ENCODE measurements at places on chromosomes 6 and 20.

DNA sequence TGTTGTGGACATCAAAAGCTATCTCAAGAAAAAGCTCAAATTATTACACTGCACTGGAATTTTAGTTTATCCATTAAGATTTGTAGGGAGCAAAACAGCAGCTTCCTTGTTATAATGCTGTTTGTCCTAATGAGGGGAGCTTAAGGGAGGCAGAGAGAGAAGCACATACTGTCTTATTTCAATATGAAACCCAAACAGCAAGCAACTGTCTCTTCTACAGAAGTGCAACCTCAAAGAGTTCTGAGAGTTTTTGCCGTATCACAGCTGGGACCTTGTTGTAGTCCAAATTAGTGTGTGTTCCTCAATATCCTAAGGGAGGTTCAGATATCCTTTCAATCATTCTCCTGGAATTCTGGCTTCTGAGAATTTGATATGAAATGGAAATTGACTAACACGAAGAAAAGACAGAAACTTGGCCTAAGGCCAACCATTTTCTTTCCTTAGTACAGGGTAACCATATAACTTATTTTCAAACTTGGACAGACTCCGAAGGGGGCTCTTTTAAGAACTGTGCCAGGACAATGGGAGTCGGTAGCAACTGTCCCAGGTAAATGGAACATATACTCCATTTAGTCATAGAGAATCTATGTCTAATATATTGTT lies 149.3 kb upstream of the CCN2 start:
- DNase-seq = no peak

GRCh38 chr6:14310960-14311359 lies 193.4 kb downstream of the CD83 start:
- no peak for DNase-seq

DNA sequence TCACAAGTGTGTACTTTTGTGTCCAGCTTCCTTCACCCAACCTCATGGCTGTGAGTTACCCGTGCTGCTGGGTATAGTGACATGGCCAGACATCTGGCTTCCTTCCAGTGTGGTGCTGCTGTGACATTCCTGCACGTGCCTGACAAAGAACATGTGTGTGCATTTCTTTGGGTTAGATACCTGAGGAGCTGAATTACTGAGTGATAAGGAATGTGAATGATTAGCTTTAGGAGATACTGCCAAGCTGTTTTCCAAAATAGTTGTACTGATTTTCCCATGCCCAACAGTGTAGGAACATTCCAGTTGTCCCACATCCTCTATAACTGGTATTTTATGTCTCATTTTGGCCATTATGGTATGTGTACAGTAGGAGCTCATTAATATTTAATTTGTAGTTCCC lies 132.5 kb downstream of the PREX1 start:
- DNase-seq = no peak

GRCh38 chr6:35488517-35488862 lies 8.4 kb downstream of the TEAD3 start:
- DNase-seq = no peak

Data from iris pigment epithelial cell (primary cell).